HFFc6 (cell line): ENCODE measurements at places on chromosomes 5 and 9.

GRCh38 chr5:59449905-59450644 lies 443.5 kb downstream of the PDE4D start:
- DNase-seq = no peak

GRCh38 chr5:136396886-136397285 lies 31.5 kb upstream of the TRPC7 start:
- no peak for DNase-seq

DNA sequence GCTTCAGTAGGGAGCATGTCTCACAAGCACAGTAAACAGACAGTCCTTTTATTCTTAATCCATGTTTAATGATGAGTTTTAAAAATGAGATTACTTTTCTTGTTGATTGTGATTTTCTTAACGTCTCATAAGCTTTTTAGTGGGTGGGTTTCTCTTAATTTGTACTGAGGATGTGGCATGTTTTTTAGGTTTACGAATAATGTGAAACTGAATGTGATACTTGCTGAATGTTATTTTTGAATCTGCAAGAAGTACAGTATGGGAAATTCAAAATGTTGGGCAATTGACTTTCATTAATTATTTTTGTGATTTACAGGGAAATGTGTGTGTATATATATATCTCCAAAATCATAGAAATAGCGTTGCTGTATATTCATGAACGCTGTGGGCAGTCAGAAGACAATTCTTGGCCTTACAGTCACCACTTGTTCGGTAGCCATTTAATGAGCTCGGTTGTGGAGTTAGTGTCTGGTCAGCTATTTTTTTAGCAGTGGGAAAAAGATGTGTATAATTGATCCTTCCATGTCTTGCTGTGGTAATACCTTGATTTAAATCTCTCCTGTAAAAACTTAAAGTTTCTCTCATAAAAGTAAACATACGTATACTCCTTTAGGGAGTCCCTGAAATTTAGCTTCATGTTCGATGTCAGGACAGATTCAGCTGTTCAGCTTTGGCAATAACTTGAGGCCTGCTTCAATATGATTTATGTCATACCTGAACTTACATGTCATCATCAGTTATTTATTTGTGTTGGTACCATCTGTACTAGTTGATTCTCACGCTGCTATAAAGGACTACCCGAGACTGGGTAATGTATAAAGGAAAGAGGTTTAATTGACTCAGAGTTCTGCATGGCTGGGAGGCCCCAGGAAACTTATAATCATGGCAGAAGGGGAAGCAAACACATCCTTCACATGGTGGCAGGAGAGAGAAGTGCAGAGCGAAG lies 15.0 kb downstream of the ICE1 start:
- no peak for DNase-seq

- peak; percentile 85 for DNase-seq
Observed at GRCh38 chr5:10507575-10508096, 56.2 kb upstream of the ANKRD33B start.

DNA sequence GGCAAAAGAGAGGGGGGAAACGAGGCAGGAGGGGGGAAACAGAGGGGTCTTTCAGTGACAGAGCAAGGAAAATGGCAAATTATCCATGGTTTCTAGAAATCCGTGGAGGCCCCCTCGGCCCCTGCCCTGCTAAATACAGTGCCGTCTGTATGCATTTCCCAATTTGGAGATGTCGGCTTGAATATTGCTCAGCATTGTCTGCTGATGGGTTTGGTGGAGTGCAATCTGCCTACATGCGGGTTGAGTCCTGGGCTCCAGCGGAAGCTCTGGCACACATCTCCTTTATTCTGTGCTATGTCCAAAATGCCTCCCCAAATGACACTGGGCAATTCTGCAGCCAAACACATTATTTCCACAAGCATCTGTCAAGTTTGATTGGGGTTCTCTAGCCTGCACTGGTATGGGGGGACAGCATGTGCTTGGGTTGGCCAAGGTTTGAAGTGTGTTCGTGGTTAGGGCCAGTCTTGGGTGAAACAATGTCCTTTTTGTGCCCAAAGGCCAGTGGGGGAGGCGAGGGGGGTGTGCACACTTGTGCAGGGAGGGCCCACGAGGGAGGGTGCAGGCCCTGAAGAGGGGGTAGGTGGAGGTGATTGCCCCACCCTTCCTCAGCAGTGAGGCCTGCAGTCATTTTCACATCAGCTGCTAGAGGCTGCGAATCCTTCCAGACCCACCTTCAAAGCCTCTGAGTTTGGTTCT lies 6.2 kb upstream of the NEUROG1 start:
- DNase-seq = no peak

DNA sequence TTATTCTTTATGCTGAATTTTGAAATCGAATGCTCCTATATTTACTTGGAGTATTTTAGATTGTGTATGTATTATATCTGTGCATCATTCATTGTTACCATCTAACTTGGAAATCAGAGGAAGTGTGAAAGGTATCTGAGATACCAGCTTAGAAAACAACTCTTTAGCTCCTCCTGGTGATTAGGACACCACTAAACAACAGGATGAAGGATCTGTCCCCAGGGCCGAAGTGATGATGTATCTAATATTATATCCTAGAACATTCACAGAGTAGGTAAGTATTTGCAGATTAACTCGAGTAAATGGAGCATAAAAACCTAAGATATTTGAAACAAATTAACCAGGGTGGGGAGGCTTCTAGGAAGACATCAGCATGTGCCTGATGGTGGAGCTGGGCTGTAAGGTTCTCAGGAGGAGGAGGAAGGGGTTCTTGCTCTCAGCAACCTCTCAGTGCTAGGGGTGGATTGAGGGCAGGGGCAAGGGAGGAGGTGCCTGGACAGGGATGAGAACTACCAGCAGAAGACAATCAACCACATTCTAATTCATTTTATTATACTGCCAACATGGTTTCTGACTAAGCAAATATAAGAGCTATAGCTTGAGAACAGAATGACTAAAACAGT lies 2.6 kb upstream of the NFIL3 start:
- DNase-seq = peak; percentile 55

- no peak for DNase-seq
Observed at GRCh38 chr5:34751807-34752736, 86.9 kb upstream of the TTC23L start.
